Hair follicle dermal papilla cell (primary cell): ENCODE measurements at places on chromosomes 2 and 18. TPM values are rescaled to one million over a fixed set of nuclear protein-coding genes. Genes with fewer than 3 reads are reported as not detected.

The HOXD12 gene
- total RNA-seq = not detected in 2 replicates

The DOK6 gene
- total RNA-seq = 5.2 and 8.0 TPM in 2 replicates

The TP53I3 gene
- total RNA-seq = 47.4 and 50.8 TPM in 2 replicates

The SP110 gene
- 15.9 and 19.1 TPM in 2 replicates for total RNA-seq

The LGALSL gene
- 2.7 and 3.1 TPM in 2 replicates for total RNA-seq
